ENCODE measurements at places on chromosomes 6 and 20. TPM values are rescaled to one million over a fixed set of nuclear protein-coding genes. Genes with fewer than 3 reads are reported as not detected.

TOX2 gene
- total RNA-seq, result 0.18 TPM

CPXM1 gene
- not detected for total RNA-seq

MUC22 gene
- total RNA-seq, result not detected

GOPC gene
- total RNA-seq, result 8.2 TPM

CST2 gene
- total RNA-seq, result not detected

ZC3H12D gene
- not detected for total RNA-seq

SOX4 gene
- total RNA-seq, result 49.8 TPM

ID4 gene
- not detected for total RNA-seq

FAM83B gene
- total RNA-seq, result 9.4 TPM

COL12A1 gene
- total RNA-seq, result not detected

TGM2 gene
- total RNA-seq, result 253 TPM

SLC35D3 gene
- 0.05 TPM for total RNA-seq

OTOR gene
- not detected for total RNA-seq

CLVS2 gene
- total RNA-seq, result not detected

RAB44 gene
- total RNA-seq, result not detected

SLC44A4 gene
- 124 TPM for total RNA-seq

C20orf96 gene
- total RNA-seq, result 0.08 TPM

ZC2HC1B gene
- total RNA-seq, result not detected

PRICKLE4 gene
- total RNA-seq, result 16.9 TPM

HLA-DOA gene
- total RNA-seq, result 0.03 TPM

CDH4 gene
- total RNA-seq, result not detected

C6orf132 gene
- total RNA-seq, result 136 TPM

FAM83D gene
- total RNA-seq, result 88.0 TPM

ADGRF1 gene
- 9.1 TPM for total RNA-seq

FAM110A gene
- total RNA-seq, result 34.5 TPM

SAPCD1 gene
- total RNA-seq, result 11.6 TPM

DSP gene
- 29.7 TPM for total RNA-seq

KAT14 gene
- total RNA-seq, result 2.6 TPM

TCF15 gene
- total RNA-seq, result not detected

ARMH2 gene
- total RNA-seq, result not detected

CRISP3 gene
- total RNA-seq, result not detected

PLEKHG1 gene
- 4.4 TPM for total RNA-seq

PREX1 gene
- 0.05 TPM for total RNA-seq

MTFR2 gene
- 5.7 TPM for total RNA-seq

DDO gene
- total RNA-seq, result not detected

PACSIN1 gene
- 0.03 TPM for total RNA-seq

LY6G6C gene
- not detected for total RNA-seq

DAAM2 gene
- not detected for total RNA-seq

BMP6 gene
- total RNA-seq, result not detected

RUNX2 gene
- 5.1 TPM for total RNA-seq

SAMD10 gene
- 47.2 TPM for total RNA-seq

SF3B5 gene
- total RNA-seq, result 154 TPM

SASH1 gene
- total RNA-seq, result 10.2 TPM

All from HT-29 (cell line).